ENCODE measurements at places on chromosomes 4 and X.

DNA sequence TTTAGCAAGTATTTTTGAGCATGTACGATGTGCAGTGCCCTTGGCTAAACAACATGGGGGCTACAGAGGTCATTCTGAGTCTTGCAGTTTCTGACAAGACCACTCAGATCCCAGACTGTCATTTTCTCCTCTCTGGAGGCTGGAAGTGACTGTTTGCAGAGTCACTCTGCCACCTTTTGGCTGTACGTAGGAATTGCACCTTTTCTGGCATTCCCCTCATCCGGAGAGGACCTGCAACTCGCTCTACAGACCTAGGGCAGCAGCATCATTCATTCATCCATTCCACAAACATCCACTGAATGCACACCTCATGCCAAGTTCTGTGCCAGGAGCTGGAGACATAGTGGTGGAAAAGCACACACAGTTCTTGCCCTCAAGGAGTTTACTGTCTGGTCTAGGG, 160.4 kb upstream of the GPR101 start:
- DNase-seq: no peak
- H3K27ac ChIP-seq: no peak overlapping the region
- H3K36me3 ChIP-seq: no peaks in the 10 kb centered on the region
- no peaks in the 10 kb centered on the region for H3K4me1 ChIP-seq
- no peak overlapping the region for H3K4me3 ChIP-seq

GRCh38 chrX:127552571-127552970, 499.6 kb downstream of the ACTRT1 start:
- H3K27me3 ChIP-seq: no peaks in the 10 kb centered on the region
- no peak overlapping the region for H3K4me3 ChIP-seq
- H3K4me1 ChIP-seq: no peaks in the 10 kb centered on the region
- DNase-seq: no peak

DNA sequence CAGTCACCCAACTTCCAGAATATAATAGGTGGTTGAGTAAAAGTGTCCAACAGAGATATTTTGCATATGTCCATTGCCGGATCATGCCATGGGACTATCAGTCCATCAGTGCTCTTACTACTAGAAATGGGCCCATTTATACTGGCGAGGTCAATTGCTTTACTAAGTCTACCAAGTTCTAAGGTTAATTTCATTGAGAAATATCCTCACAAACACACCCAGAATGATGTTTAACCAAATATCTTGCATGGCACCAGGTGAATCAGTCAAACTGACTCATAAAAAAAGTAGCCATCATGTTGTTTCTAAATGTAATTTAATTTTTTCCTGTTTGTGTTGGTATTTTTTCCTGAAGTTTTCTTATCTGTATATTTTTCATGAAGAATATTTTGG, 1217.0 kb downstream of the RAPGEF2 start:
- no peaks in the 10 kb centered on the region for H3K36me3 ChIP-seq
- no peak overlapping the region for H3K27ac ChIP-seq
- no peak overlapping the region for H3K4me3 ChIP-seq
- no peak for DNase-seq

DNA sequence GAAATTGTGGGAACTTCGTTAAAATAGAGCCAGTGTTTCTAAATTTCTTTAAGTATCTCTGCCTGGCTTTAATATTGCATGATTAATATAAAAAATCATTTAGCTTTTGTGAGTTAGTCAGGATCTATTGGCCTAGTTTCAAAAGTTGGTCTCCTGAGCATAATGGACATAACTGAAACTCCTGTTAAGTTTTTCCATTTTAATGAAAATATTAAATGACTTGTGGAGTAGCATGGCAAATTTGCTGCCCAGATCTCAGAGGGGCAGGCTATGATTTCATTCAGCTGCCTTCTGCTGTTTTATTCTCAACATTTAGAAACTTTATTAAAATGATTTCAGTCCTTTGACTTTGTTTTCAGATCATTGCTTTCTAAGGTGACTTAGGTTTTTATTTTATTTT, 962.9 kb upstream of the GRID2 start:
- H3K4me1 ChIP-seq: no peaks in the 10 kb centered on the region
- H3K36me3 ChIP-seq: no peaks in the 10 kb centered on the region
- no peak for DNase-seq
- H3K27ac ChIP-seq: no peak overlapping the region

GRCh38 chr4:53477038-53477565, 99.7 kb downstream of the FIP1L1 start:
- no peaks in the 10 kb centered on the region for H3K27me3 ChIP-seq
- H3K4me1 ChIP-seq: no peaks in the 10 kb centered on the region
- DNase-seq: no peak
- no peak overlapping the region for H3K4me3 ChIP-seq

DNA sequence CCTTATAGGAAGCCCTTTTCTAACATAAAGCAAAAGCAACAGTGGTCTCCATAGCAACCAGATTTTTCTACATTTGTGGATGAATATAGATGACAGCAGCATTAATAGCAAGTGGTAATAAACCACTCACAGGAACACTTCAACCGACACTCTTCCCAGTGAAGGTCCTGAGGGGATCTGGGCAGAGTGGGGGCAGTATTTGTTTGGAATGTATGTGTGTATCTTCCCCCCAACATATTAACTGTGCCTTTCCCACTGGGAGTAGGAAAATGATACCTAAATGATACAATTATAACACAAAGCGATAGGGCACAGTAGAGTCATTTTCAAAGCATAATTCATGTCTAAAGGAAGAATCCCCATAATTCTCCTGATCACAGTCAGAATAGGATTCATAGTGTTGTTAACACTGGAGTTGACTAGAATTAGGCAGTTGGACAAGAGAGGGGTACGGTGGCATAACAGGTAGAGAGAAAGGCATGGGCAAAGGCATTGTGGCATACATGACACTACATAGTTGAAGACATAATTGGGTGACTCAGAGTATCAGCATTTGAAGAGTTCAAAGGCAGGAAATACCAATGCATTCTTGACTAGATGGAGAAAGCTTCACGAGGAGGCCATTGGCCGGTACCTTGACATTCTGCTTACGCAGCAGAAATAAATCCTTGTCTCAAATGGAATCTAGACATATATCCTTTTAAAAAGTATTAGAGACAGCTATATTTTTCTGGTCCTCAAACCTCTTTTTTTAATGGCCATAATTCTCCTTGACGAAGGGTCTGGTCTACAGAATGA, 15.2 kb downstream of the CAPN6 start:
- H3K27ac ChIP-seq: no peak overlapping the region
- DNase-seq: no peak
- no peaks in the 10 kb centered on the region for H3K4me1 ChIP-seq
- H3K27me3 ChIP-seq: peaks cover 13% of the 10 kb centered on the region
- no peak overlapping the region for H3K4me3 ChIP-seq

DNA sequence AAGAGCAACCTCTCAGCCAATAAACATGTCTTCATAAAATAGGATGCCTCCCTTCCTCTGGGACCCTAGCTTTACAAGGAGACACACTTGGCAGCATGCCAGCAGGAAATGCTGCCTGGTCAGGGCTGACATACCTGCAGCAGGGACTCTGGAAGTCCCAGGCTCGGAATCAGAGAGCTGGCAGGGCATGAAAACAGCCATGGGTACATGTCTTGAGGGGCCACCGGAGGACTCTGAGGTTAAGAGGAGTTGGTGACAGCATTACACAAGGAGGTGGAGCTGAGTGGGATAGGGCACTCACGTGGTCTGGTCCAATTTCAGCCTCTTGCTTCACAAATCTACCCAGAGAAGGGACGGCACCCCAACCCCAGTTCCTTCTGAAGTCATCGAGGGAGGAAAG, 15.7 kb downstream of the MSX1 start:
- peaks cover 26% of the 10 kb centered on the region for H3K4me1 ChIP-seq
- peaks cover 85% of the 10 kb centered on the region for H3K27me3 ChIP-seq
- DNase-seq: no peak

GRCh38 chr4:185318679-185319078, 77.0 kb downstream of the LRP2BP start:
- no peaks in the 10 kb centered on the region for H3K27me3 ChIP-seq
- H3K36me3 ChIP-seq: peaks cover 28% of the 10 kb centered on the region
- H3K4me1 ChIP-seq: no peaks in the 10 kb centered on the region
- no peak for DNase-seq
- H3K4me3 ChIP-seq: no peak overlapping the region

DNA sequence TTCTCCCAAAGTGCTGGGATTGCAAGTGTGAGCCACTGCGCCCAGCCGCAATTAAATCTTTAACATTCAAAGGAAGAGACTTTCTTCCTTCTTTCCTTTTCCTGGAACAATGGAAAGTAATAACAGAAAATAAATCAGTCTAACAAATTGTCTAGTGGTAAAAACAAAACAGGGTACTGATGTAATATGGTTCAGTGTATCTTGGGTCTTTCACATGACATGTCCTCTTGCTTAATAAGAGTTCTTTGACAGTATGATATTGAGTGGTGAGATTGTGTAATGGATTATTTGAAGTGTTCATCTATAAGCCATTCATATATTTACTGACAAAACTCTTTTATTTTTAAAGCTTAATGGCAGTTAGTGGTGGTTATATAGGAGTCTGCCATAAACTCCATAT, 256.6 kb downstream of the SPRY1 start:
- no peak overlapping the region for H3K4me3 ChIP-seq
- DNase-seq: no peak
- no peaks in the 10 kb centered on the region for H3K27me3 ChIP-seq
- peaks cover 17% of the 10 kb centered on the region for H3K4me1 ChIP-seq

GRCh38 chr4:108445716-108446115, 174.7 kb upstream of the RPL34 start:
- H3K27me3 ChIP-seq: no peaks in the 10 kb centered on the region
- no peak overlapping the region for H3K4me3 ChIP-seq
- no peak overlapping the region for H3K27ac ChIP-seq
- DNase-seq: no peak
- no peaks in the 10 kb centered on the region for H3K4me1 ChIP-seq

GRCh38 chrX:38754102-38754790, 47.0 kb upstream of the MID1IP1 start:
- peak; percentile 19 for DNase-seq
- H3K4me3 ChIP-seq: no peak overlapping the region
- no peaks in the 10 kb centered on the region for H3K36me3 ChIP-seq
- no peaks in the 10 kb centered on the region for H3K4me1 ChIP-seq
- no peaks in the 10 kb centered on the region for H3K27me3 ChIP-seq

DNA sequence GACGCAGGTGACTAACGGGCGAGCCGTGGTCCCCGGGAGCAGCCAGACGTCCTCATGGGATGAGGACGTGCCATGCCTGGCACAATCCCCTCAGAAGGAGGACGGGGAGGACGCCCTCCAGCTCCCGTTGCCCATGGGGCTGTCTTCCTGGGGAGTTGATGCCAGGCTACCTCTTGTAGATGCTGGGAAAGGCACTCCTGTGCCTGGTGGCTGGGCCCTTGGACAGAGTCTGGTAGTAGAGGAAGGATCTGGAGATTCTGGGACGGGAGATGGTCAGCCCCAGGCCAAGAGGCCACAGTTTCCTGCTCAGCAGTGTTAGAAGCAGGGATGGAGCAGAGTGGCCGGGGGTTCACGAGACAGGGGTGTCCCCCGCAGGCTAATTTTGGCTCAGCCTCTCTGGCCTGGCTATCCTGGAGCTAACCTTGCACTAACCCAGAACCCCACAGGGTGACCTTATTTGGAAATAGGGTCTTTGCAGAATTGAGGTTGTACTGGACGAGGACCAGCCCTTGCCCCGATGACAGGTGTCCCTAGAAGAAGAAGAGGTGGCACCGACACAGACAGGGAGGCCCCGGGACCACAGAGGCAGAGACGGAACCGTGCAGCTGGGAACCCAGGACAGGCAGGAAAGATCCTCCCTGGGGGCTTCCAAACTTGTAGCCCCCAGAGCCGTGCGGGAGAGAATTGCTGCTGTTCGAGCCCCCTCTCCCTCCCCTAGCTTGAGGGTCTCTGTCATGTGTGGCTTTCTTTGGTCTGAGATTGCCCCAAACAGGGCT, 50.1 kb upstream of the ADRA2C start:
- DNase-seq: no peak
- H3K4me1 ChIP-seq: no peaks in the 10 kb centered on the region
- no peaks in the 10 kb centered on the region for H3K36me3 ChIP-seq
- H3K27ac ChIP-seq: no peak overlapping the region
- H3K27me3 ChIP-seq: peaks cover 4% of the 10 kb centered on the region

- H3K27ac ChIP-seq: no peak overlapping the region
- no peaks in the 10 kb centered on the region for H3K36me3 ChIP-seq
- H3K4me1 ChIP-seq: peaks cover 16% of the 10 kb centered on the region
- DNase-seq: no peak
These were observed 66.4 kb downstream of the AMMECR1 start for GRCh38 chrX:110251526-110251925.

- H3K4me1 ChIP-seq: no peaks in the 10 kb centered on the region
- no peaks in the 10 kb centered on the region for H3K27me3 ChIP-seq
- DNase-seq: no peak
- H3K27ac ChIP-seq: no peak overlapping the region
These were observed 153.2 kb upstream of the RPL34 start for GRCh38 chr4:108466936-108467902.

DNA sequence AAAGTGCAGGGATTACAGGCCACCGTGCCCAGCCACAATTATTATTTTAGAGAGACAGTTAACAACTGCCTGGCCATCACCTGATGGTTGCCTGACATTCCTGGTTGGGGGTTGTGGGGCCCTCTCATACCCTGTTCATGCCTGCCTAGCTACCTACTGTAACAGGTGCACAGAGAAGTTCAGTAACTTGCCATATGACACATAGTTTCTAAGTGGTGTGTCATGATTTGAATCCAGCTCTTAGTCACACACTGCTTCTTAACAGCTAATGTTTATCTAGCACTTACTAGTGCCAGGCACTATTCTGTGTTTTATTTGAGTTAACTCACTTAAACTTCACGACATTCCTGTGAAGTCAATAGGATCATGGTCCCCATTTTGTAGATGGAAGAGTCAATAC, 122.7 kb upstream of the JADE1 start:
- H3K36me3 ChIP-seq: no peaks in the 10 kb centered on the region
- H3K4me3 ChIP-seq: no peak overlapping the region
- DNase-seq: no peak
- peaks cover 6% of the 10 kb centered on the region for H3K27me3 ChIP-seq
- no peak overlapping the region for H3K27ac ChIP-seq

- H3K36me3 ChIP-seq: no peaks in the 10 kb centered on the region
- no peak overlapping the region for H3K27ac ChIP-seq
- H3K4me3 ChIP-seq: no peak overlapping the region
- no peak for DNase-seq
These were observed 242.3 kb upstream of the PPARGC1A start for GRCh38 chr4:24131954-24132673.
